HT1080 (cell line): ENCODE measurements at places on chromosomes 5 and 9. TPM values are rescaled to one million over a fixed set of nuclear protein-coding genes. Genes with fewer than 3 reads are reported as not detected.
A peak's percentile ranks its signal among the peaks of the same experiment; 100 is the strongest.

GRCh38 chr9:108041551-108041950 is 552.0 kb upstream of the KLF4 start:
- DNase-seq: peak; percentile 83

GRCh38 chr5:72228960-72229359 is 91.1 kb downstream of the MRPS27 start:
- DNase-seq: no peak

GRCh38 chr5:7991125-7991821 is 122.3 kb downstream of the MTRR start:
- DNase-seq: peak; percentile 50

- no peak for DNase-seq
Observed at GRCh38 chr5:78511121-78511906, 137.3 kb downstream of the LHFPL2 start.

ARL10 gene
- 0.79 and 2.2 TPM in 2 replicates for total RNA-seq
